Activated T-cell treated with anti-CD3 and anti-CD28 coated beads, Interleukin-2, amount 50 U/mL, for 48 hours (primary cell): ENCODE measurements at places on chromosomes 4 and X.

- no peak for DNase-seq
These were observed 4.2 kb upstream of the TMSB4X start for GRCh38 chrX:12970691-12971202.

DNA sequence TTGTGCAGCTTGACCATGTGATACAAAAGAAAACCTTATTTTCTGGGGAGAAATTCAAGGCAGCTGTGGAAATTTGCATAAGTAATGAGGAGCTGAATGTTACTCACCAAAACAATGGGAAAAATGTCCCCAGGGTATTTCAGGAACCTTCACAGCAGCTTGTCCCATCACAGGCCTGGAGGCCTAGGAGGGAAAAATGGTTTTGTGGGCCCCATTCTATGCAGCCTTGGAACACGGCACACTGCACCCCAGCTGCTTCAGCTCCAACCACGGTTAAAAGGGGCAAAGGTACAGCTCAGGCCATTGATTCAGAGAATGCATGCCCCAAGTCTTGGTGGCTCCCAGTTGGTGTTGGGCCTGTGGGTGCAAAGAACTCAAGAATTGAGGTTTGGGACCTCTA, 216.1 kb downstream of the MAGEE1 start:
- DNase-seq: no peak

- no peak for DNase-seq
These were observed 22.1 kb downstream of the DOK7 start for GRCh38 chr4:3485011-3485791.

- DNase-seq: no peak
These were observed 52.4 kb upstream of the IGFBP7 start for GRCh38 chr4:57162499-57163019.

DNA sequence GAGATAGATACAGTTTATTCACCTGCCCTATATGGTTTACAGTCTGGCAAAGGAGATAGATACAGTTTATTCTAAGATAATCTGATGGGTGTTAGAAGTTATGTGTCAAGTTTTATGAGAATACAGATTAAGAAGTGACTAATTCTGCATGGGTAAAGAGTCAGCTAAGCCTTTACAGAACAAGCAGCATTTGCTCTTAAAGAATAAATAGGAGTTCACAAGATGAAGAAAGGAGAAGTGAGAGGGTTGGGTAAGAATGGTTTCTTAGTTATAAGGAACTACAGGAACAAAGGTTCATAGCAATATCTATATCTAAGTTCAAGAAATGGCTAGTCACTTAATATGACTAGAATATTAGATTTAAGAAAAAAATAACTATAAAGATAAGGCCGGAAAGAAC, 47.6 kb downstream of the THOC2 start:
- no peak for DNase-seq

DNA sequence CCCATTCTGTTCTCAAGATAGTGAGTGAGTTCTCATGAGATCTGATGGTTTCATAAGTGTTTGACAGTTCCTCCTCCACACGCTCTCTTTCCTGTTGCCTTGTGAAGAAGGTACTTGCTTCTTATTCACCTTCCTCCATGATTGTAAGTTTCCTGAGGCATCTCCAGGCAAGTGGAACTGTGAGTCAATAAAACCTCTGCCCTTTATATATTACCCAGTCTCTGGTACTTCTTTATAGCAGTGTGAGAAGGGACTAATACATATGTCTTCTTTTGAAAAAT, 58.4 kb downstream of the CFAP299 start:
- DNase-seq: no peak

DNA sequence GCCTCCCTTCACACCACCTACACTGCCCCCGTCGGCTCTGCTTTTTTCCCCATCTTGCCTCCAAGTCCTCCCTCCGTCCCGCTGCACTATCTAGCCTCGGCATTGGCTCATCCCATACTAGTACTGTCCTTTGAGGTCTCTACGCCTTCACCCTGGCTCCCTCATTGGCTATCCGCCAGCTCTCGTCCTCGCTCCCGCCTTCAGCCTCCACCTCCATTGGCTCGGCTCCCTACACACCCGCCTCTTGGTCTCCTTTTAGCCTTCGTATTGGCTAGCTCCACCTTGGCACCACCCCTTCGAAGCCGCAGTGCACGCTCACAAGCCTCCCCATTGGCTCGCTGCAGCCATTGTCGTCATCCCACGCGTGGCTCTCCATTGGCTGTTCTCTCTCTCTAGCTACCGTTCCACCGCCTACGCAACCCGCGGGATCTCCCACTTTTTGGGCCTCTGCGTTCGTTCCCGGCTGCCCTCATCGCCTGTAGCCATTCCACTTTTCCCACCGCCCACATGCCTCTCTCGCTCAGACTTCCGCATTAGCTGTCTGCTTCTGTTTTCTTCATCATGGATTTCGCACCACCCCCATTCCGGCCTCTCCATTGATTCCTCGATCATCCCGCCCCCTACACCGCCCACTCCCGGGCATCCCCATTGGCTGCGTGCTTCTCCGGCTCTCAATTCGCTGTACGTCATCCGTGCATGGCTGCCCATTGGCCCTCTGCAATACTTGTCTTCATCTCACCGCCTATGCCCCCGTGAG, 405 bp upstream of the PPP1R3F start:
- DNase-seq: peak; percentile 94

DNA sequence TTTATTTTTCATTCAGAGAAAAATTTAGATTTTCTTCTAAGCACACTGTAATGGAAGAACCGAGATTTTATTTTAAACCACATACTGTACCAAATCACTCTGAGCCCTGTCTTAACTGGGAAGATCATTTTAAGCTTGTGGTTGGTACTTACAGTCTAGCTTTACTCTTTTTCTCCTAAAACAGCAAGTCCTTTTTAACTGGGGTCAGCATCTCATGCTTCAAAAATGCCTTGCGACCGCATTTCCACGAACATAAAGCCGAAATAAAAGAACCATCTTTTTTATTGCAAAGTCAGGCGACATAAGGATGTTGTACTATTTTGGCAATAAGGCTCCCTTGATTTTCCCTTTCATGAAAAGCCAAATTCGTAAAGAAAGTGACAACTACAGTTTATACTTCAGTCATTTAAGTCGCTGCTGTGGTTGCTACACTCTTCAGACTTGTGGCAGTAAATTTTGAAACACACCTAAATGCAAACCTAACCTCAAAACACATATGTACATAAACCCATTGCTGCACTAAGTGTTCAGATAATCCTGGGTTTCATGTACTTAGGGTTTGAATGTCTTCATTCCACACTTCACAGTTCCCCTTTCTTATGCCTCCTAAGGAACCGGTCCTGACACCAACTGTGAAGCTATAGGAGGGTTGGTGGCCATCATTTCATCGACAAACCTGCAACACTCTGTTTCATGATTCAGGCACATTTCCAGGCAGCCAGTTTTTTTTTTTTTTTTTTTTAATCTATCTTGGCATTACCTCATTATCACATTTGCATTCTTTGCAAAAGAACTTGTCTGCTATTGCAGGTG, 3.0 kb downstream of the STOX2 start:
- DNase-seq: no peak

- peak; percentile 36 for DNase-seq
These were observed 88.3 kb downstream of the BCOR start for GRCh38 chrX:40009462-40009851.

GRCh38 chrX:126456136-126456535, 96.5 kb downstream of the DCAF12L1 start:
- no peak for DNase-seq

GRCh38 chrX:21176921-21177571, 197.2 kb upstream of the CNKSR2 start:
- no peak for DNase-seq

DNA sequence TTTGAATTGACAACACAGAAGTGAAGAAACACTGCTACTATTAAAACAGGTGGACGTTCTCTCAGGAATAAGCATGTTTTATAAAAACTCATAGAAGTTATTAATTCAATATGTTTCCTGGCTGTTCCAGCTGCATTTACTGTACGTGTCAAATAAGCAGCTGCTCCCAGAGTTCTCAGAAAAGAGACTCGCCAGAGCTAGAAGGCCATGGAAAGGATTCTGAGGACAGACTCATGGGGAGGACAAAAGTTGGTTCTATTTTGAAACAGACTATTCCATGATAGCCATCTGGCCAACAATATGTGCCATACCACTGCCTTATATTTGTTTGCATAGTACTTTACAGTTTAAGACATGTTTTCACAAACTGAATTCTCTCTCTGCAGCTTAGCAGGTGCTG, 136.5 kb downstream of the NR3C2 start:
- DNase-seq: no peak

DNA sequence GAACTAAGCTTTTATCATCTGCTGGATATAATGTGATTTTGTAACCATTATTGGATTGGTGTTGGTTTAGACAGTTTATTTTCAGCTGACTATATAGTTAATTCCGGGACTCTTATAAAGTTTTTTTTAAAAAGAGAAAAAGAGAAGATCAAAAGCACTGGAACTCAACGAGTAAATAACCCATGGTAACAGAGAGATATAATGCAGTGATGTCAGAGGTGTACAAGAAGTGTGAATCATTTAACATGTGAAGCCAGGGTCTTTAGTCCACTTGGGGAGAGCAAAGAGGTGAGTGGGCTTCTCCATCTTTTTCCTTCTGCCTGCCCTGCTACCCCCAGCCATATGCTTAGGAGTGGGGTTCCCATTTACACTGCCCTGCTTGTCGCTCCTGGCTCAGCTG, 3.2 kb downstream of the TMEM165 start:
- no peak for DNase-seq

DNA sequence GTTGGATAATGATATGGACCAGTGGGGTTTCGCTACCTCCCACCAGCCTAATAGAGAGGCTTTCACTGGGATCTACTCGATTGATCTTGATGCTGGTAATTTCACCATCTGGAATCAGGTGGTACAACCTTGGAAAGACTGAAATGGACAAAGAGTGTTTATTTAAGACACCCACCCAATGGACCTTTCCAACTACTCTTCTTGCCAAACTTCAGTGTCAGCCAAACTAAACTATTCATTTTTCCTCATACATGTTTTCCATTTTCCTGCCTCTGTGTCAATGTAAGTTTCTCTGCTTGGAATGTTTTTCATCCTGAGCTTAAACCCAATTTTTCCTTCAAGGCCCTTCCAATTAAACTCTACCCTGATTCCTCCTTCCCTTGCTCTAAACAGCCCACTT, 92.6 kb downstream of the LNX1 start:
- no peak for DNase-seq

GRCh38 chr4:102638621-102639020, 122.1 kb downstream of the MANBA start:
- no peak for DNase-seq

DNA sequence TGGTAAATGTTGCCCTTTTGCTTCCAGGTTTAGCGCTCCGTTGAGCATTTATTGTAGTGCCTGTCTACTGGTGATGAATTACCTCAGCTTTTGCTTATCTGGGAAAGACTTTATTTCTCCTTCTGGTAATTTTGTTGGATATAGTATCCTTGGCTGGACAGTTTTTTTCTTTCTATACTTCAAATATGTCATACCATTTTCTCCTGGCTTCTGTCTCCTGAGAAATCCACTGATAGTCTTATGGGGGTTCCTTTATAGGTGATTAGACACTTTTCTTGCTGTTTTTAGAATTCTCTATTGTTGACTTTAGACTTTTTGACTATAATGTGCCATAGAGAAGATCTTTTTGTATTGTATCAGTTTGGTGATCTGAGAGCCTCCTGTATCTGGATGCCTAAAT, 73.5 kb downstream of the ARFIP1 start:
- no peak for DNase-seq

DNA sequence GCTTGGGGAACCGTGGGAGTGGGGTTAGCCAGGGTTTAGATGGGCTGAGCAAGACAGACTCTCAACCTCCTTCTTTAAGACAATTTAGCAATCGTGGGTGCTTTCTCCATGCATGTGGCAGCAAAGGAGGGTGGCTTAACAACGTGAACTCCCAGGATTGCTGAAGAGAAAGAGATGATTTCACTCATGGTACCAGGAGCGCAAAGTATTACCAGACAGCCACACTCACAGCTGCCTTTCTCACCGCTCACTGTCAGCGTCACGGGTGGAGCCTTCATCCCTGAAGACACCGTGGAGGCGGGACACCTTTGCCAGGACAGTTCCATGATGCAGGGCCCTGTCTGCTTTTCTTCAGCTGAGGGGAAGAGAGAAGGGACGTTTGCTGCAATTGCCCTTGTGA, 212.5 kb upstream of the PSAPL1 start:
- no peak for DNase-seq

DNA sequence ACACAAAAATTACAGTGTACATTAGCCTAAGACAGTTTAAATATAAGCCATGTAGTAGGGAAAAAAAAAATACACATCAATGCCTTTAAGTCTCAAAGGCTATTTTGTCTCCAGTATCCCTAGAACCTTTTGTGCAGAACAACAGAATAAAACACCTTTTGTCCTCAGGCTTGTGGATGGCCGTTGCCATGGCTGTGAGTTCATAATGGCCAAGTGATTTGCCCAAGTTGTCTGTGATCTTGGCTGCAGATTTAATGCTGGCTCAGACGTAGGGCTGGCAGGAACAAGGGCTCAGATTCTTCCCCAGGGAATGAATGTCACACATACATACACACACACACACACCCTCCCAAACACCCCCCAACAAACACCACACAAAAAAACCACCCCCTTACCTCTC, 25.3 kb downstream of the GPM6B start:
- no peak for DNase-seq

DNA sequence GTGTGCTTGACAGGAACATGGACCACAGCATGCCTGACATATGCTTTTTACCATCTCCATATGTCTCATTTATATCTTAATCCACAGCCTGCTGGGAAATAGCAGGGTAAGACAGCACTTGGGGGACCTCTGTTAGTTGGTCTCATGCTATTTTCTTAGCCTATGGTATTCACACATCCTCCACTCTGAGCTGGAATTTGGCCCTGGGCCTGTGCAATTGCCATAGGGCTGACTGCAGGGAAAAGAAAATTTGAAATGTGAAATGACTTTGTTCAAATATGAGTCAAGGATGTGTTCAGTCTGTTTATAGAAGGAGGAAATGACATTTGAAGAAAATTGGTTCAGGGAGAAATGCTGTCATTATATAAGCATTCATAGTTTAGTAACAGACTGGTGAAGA, 9.6 kb upstream of the MAP7D3 start:
- no peak for DNase-seq

DNA sequence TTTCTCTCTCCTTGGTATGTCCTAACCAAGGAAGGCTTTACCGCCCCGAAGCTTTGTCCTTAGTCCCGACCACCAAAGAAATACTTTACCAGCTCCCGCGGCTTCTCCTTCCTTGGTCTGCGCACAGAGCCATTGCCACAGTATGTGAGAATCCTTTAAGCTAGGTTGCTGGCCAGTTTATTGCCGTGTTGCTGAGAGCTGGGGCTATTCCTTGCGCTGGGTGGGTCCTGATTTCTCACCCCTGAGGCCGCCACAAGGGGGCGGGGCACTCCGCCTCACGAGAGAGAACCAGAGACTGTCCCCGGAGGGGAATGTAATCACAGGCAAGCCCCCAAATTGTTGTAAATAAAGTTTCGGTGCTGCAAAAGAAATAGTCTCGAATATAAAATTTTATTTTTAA, 331.0 kb upstream of the PCDH10 start:
- DNase-seq: no peak
